ENCODE measurements at places on chromosomes 1 and 21.

- no peaks in the 10 kb centered on the region for H3K27me3 ChIP-seq
- H3K27ac ChIP-seq: no peak overlapping the region
- no peaks in the 10 kb centered on the region for H3K4me1 ChIP-seq
- DNase-seq: no peak
- no peaks in the 10 kb centered on the region for H3K36me3 ChIP-seq
Measured at GRCh38 chr1:219518168-219518906, 94.6 kb downstream of the ZC3H11B start.

DNA sequence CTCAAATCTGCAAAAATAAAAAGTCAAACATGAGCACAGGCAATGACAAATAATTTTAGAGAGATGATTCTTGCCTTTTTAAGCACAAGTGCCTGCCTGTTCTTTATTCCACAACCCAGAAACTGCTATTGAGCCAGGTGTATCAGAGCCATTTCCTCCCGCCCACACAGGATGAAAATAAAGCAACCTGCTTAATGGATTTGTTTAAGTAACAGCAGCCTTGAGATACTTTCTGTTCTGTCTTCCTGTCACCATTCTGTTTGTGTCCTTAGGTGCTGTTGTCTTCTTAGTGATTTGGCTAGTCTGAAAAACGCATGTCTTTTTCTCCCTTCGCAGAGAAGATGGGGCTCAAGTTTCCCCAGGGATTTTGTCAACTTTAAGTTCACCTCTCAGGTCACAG lies 11.4 kb downstream of the RPE65 start:
- H3K27me3 ChIP-seq: no peaks in the 10 kb centered on the region
- no peak overlapping the region for H3K27ac ChIP-seq
- H3K4me3 ChIP-seq: no peak overlapping the region
- H3K4me1 ChIP-seq: no peaks in the 10 kb centered on the region
- DNase-seq: no peak

GRCh38 chr21:38658511-38658910 lies 147.2 kb upstream of the ETS2 start:
- H3K4me3 ChIP-seq: no peak overlapping the region
- no peaks in the 10 kb centered on the region for H3K36me3 ChIP-seq
- peaks cover 11% of the 10 kb centered on the region for H3K27me3 ChIP-seq
- peaks cover 28% of the 10 kb centered on the region for H3K4me1 ChIP-seq
- no peak for DNase-seq

DNA sequence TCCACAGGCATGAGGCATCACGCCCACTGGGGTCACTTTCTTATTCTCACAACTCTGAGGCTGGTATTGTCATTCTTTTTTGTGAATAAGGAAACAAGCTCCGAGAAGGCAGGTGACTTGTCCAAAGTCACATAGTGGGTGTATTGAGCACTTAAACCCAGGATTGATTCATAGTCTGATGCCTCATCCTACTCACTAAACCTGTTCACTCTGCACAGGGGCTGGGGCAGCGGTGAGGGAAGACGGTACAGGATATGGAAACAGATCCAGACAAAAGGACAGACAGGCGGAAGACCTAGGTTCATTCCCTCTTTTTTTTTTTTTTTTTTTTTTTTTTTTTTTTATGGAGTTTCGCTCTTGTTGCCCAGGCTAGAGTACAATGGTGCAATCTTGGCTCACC lies 56.6 kb downstream of the NKAIN1 start:
- H3K4me3 ChIP-seq: no peak overlapping the region
- no peak overlapping the region for H3K27ac ChIP-seq
- peaks cover 8% of the 10 kb centered on the region for H3K27me3 ChIP-seq
- no peak for DNase-seq

GRCh38 chr1:14549897-14550620 lies 48.4 kb upstream of the KAZN start:
- no peaks in the 10 kb centered on the region for H3K4me1 ChIP-seq
- no peak overlapping the region for H3K4me3 ChIP-seq
- no peak overlapping the region for H3K27ac ChIP-seq
- no peaks in the 10 kb centered on the region for H3K27me3 ChIP-seq
- H3K36me3 ChIP-seq: no peaks in the 10 kb centered on the region
- DNase-seq: no peak

GRCh38 chr1:41350055-41350378 lies 11.2 kb upstream of the FOXO6 start:
- DNase-seq: no peak
- H3K4me3 ChIP-seq: no peak overlapping the region
- no peaks in the 10 kb centered on the region for H3K4me1 ChIP-seq
- H3K27ac ChIP-seq: no peak overlapping the region
- H3K36me3 ChIP-seq: no peaks in the 10 kb centered on the region

DNA sequence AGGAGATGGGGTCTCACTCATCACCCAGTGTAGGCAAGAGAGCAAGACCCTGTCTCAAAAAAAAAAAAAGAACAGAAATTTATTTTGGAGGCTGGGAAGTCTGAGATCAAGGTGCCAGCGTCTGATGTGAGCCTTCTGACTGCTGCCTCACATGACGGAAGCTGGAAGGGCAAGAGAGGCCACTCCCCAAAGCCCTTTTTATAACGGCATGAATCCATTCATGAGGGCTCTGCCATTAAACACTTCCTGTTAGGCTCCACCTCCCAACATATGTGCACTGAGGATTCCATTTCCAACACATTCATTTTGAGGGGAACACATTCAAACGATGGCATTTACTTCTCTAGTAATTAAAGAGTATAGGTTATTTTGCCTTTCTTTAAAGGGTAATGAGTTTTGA lies 50.9 kb upstream of the C1orf198 start:
- H3K27me3 ChIP-seq: no peaks in the 10 kb centered on the region
- no peak for DNase-seq
- H3K4me3 ChIP-seq: no peak overlapping the region
- H3K4me1 ChIP-seq: peaks cover 6% of the 10 kb centered on the region
- peaks cover 60% of the 10 kb centered on the region for H3K36me3 ChIP-seq

GRCh38 chr1:17661546-17662157 lies 93.5 kb upstream of the ACTL8 start:
- peaks cover 88% of the 10 kb centered on the region for H3K36me3 ChIP-seq
- H3K4me1 ChIP-seq: no peaks in the 10 kb centered on the region
- no peak overlapping the region for H3K27ac ChIP-seq
- no peaks in the 10 kb centered on the region for H3K27me3 ChIP-seq

DNA sequence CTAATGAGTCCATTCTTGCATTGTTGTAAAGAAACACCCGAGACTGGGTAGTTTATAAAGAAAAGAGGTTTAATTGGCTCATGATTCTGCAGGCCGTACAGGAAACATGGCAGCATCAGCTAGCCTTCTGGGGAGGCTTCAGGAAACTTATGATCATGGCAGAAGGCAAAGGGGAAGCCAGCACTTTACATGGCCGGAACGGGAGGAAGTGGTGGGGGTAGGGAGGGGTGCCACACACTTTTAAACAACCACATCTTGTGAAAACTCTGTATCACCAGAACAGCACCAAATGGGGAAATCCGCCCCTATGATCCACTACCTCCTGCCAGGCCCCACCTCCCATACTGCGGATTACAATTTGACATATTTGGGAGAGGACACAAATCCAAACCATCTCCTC lies 43.9 kb downstream of the NOS1AP start:
- no peak overlapping the region for H3K4me3 ChIP-seq
- peaks cover 11% of the 10 kb centered on the region for H3K27me3 ChIP-seq
- no peak overlapping the region for H3K27ac ChIP-seq
- H3K4me1 ChIP-seq: no peaks in the 10 kb centered on the region

GRCh38 chr1:221612047-221612777 lies 129.7 kb downstream of the DUSP10 start:
- H3K4me3 ChIP-seq: no peak overlapping the region
- H3K27ac ChIP-seq: no peak overlapping the region
- no peak for DNase-seq
- no peaks in the 10 kb centered on the region for H3K27me3 ChIP-seq

DNA sequence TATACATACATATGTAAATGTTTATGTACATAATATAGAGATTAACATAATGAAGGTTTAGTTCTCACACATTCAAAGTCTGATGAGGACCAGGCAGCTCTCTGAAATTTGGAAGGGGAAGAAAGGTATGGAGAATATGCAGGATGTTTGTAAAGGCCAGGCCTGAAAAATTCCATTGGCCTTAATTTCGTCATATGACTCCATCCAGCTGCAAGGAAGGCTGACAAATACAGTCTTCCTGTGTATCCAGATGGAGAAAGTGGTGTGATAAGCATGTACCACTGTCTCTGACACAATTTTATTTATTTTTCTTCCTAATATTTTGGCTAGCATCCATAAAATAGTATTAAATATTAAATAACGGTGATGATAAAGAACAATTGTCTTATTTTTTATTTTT lies 6.3 kb upstream of the SGIP1 start:
- H3K4me3 ChIP-seq: no peak overlapping the region
- H3K27ac ChIP-seq: no peak overlapping the region
- no peak for DNase-seq
- H3K27me3 ChIP-seq: peaks cover 4% of the 10 kb centered on the region

DNA sequence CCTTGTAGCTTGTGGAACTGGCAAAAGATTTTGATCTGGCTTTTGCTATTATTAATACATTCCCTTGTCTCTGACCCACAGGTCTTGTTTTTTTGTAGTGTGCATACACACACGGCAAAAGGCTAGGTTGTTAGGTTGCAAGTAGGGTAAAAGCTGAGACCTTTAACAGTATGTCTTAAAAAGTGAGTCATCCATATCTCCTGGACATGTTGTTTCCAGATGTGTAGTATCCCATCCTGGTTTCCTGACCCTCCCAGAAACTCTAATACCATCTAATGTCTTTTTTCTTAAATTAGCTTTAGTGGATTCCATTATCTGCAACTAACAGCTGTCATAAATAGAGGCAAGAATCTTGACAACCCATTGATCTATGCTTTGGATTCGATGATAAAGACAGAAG lies 14.7 kb downstream of the OVGP1 start:
- DNase-seq: no peak
- no peaks in the 10 kb centered on the region for H3K27me3 ChIP-seq
- H3K27ac ChIP-seq: no peak overlapping the region
- no peaks in the 10 kb centered on the region for H3K4me1 ChIP-seq

DNA sequence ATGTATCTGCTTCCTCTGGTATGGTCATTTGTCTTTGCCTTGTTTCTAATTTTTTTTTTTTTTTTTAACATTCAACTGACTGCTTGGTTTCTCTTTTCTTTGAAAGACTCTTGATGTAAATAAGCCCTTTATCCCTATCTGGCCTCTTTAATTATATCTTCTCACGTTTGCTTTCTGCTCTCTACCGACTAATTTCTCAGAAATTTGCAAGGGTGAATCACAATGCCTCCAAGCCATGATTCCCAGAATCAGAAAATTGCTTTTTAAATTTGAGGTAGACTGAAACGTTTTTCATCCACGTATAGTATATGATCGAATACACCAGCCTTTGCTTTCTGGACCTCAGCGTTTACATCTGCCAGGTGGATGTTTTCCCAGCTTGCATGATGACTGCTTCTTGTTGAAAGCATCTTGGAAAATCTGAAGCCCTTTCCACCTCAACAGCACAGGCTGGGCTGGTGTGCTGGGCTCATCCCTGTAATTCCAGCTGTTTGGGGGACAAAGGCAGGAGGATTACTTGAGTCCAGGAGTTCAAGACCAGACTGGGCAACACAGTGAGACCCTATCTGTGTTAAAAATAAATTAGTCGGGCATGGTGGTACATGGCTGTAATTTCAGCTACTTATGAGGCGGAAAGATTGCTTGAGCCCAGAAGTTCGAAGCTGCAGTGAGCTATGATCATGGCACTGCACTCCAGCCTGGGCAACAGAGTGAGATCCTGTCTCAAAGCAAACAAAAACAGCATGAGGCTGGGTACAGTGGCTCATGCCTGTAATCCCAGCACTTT lies 35.0 kb upstream of the GPR137B start:
- peaks cover 10% of the 10 kb centered on the region for H3K4me1 ChIP-seq
- H3K27ac ChIP-seq: no peak overlapping the region
- no peak overlapping the region for H3K4me3 ChIP-seq
- H3K27me3 ChIP-seq: no peaks in the 10 kb centered on the region
- no peaks in the 10 kb centered on the region for H3K36me3 ChIP-seq

GRCh38 chr1:9149837-9150581 lies 21.1 kb upstream of the GPR157 start:
- H3K36me3 ChIP-seq: peaks cover 7% of the 10 kb centered on the region
- no peaks in the 10 kb centered on the region for H3K4me1 ChIP-seq
- no peak for DNase-seq
- H3K4me3 ChIP-seq: no peak overlapping the region

DNA sequence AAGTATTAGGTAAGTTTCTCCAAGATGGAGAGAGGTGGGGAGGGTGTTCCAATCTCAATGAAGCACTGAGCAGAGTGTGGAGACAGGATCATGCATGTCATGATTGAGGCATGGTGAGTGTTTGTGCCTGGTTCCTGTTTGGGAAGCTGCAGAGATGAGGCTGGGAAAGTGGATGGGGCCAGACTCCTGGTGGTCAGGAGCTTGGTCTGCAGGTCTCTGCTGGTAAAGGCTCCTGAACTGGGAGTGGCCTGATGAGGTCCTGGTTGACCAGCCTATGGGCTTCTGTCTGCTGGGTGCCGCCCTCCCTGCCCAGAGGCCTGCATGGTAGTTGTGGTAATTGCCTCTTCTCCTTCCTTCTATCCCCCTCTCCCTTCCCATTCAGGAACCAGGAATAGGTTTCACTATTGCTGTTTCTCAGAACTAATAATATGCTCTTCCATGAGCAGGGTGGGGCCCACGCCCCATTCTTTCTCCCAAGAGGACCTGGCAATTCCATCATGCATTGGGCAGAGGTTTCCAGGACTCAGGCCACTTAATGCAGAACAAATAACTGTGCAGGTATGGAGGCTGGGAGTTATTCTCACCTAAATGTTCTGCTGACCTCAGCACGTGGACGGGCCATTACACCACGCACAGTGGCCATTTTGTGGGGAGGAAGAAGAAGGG lies 24.5 kb downstream of the PROK1 start:
- DNase-seq: peak; percentile 52
- H3K4me1 ChIP-seq: no peaks in the 10 kb centered on the region
- no peaks in the 10 kb centered on the region for H3K27me3 ChIP-seq
- no peaks in the 10 kb centered on the region for H3K36me3 ChIP-seq
- no peak overlapping the region for H3K27ac ChIP-seq

- no peak overlapping the region for H3K27ac ChIP-seq
- H3K36me3 ChIP-seq: no peaks in the 10 kb centered on the region
- no peaks in the 10 kb centered on the region for H3K27me3 ChIP-seq
- no peak overlapping the region for H3K4me3 ChIP-seq
- DNase-seq: no peak
- H3K4me1 ChIP-seq: peaks cover 7% of the 10 kb centered on the region
Measured at GRCh38 chr1:164611754-164612642, 53.0 kb downstream of the PBX1 start.

DNA sequence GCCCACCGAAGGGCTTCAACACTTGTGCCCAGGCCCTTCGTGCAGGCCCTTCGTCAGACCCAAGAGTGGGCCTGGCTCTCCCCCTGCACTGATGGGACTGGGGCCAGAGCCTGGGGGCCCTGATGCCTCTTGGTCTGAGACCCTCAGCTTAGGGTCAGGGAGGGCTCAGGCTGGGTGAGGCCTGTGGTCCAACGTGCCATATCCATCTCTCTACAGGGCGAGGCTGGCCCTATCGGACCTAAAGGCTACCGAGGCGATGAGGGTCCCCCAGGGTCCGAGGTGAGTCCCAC lies 15.6 kb downstream of the COL6A1 start:
- H3K4me3 ChIP-seq: no peak overlapping the region
- no peaks in the 10 kb centered on the region for H3K4me1 ChIP-seq

All from spleen (tissue), 13 donors.